Bone marrow (tissue), 2 donors: ENCODE measurements at places on chromosomes 6 and 20.

GRCh38 chr20:8432435-8433148 is 300.5 kb downstream of the PLCB1 start:
- DNase-seq, result no peak

DNA sequence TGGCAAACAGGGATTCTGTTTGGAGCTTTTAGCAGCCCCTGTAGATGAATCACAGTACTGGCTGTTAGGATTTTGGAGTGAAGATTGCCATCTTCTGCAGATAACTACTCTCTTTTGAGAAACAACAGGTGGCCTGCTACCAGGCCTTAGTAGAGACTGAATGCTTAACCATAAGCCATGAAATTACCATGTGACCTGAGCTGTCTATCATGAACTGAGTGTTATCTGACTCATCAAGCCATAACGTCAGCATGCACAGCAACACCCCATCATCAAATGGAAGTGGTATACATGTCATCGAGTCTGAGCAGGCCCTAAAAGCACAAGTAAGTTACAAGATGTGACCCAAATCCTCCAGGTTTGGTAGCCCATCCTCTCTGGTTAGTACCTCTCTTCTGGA is 132.6 kb downstream of the GPR63 start:
- no peak for DNase-seq

- no peak for DNase-seq
Measured at GRCh38 chr20:53713328-53714056, 119.9 kb upstream of the ZNF217 start.

DNA sequence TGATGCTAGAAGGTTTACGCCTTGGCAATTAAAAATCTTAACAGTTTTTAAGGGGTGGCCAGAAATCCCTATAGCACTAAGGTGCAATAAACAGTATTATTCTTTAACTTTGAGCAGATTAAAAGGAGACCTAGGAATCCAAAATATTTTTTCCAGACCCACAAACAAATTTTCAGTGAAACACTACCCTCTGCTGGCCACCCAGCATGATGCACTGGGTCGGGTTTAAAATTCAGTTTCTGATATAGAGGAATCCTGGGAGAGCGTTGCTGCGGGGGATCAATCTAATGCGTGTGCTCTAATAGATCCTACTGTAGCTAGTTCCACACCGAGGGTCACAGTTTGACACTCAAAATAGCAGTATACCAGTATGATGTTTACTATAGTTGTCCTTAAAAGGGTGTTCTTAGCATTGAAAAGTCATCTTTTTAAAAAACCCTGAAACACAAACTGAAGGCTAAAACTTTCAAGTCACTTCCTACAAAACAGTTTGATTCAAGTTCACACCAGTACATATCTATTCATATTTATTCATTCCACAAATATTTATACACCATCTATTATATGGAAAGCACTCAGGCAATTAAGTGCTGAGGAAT is 10.2 kb downstream of the UBE3D start:
- no peak for DNase-seq

DNA sequence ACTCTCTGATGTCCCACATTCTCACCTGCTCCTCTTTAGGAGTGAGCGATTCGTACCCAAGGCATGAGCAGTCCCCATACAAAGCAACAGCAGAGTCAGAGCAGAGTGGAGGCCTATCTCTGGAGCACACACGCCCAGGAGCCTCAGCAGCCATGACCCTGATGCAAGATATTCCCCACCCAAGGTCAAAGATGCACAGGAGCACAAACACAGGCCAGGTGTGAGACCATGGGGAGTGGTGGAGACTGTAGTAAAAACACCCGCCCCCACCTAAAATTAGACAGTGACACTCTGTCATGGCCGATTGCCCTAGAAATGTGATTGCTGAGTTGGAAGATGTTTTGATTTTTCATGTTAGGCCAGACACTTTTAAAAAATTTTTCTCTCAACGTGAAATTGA is 21.4 kb downstream of the RRBP1 start:
- no peak for DNase-seq

DNA sequence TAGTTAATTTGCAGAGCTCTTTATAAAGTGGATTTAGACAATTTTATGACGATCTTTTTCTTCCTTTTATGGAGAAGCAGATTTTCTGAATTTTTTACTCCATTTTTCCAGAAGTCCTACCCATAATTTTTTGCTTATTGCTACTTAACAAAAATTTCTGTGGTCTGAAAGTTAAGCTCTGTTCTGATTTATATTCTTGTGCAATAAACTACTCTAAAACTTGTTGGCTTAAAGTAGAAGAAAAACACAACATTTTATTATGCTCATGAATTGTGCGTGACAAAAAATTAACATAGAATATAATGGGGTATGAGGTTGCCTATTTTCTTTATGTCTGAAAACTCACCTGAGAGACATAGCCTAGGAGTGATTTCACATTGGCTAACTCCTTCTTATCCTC is 2.6 kb downstream of the DEFB113 start:
- no peak for DNase-seq

- DNase-seq, result no peak
Measured at GRCh38 chr6:170345662-170346061, 39.1 kb downstream of the FAM120B start.

GRCh38 chr20:35695245-35695749 is 3.9 kb downstream of the NFS1 start:
- no peak for DNase-seq

DNA sequence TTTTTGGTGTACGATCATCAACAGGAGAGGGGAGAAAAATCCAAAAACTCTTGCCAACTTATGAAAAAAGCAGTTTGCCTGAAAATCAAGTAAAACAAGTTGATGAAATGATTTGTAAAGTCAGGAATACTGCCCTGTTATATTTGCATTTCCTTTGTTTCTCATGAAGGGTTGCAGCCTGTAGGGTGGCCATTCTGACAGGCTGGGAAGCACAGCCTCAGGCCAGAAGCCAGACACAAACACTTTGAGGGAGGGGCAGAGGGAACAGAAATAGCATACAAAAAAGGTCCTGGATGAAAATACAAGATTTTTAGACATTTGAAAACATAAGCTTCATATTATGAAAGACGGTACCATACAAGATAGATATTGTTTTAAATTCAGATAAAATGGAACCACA is 109.8 kb downstream of the DTNBP1 start:
- no peak for DNase-seq

DNA sequence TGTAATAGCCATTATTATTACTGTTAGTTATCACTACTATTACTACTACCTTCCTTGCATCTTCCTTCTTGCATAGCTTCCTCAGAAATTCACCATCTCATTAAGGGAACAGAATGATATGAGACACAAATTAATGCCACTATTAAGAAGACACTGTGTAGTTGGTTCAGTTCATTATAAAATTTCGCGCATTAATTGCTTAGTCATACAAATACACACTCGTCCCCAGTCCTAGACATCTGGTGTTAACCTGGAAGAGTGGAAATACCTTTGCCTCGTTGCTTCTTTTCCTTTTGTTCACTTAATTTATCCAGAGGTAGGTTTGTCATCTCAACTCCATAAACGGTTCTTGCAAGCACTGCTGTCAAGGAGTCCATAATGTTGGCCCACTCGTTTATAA is 107.5 kb downstream of the RALGAPA2 start:
- DNase-seq, result no peak

GRCh38 chr6:27414996-27415395 is 26.4 kb downstream of the ZNF391 start:
- DNase-seq, result no peak
